T-helper 1 cell (primary cell): ENCODE measurements at places on chromosomes 11 and 22.

GRCh38 chr11:133956650-133957633 lies at the start of gene IGSF9B:
TSS of gene IGSF9B (minus strand) at chr11:133956968. CDS start at chr11:133956754, 214 bp downstream.
- DNase-seq: peak; percentile 79

- no peak for DNase-seq
These were observed 90.4 kb downstream of the RELT start for GRCh38 chr11:73466643-73467042.

DNA sequence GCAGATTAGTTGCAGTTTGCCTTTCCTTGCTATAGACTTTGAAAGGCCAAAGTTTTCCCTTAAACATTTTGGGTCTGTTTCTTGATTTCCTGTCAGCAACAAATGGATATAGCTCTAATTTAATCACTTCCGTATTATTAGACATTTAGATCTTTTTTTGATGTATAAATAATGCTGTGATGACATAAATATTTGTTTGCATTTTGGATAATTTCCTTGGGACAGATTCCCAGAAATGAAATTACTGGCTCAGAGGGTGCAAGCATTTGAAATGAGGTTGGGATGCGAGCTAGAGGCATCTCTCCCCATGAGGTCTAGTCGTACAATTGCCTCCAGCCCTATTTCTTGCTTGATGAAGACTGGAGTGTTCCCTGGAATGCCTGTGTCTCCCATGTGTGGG lies 94.2 kb downstream of the TBC1D22A start:
- no peak for DNase-seq

DNA sequence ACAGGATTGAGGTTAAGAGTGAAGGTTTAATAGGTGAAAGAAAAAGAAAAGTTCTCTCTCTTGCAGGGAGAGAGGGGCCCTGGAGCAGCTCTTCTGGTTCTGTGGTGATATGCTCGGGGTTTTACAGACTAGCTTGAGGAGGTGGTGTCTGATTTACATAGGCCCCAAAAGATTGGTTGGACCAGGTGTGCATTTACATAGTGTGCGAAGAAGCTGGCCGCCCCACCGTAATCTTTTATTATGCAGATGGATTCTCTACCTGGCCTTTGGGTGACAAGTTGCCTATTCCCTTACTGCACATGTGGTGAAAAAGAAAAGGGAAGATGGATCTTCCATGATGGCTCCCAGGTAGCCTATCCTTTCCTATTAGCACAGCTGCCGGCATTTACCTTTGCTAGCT lies 219.9 kb upstream of the GRIA4 start:
- no peak for DNase-seq

- DNase-seq: no peak
These were observed 5.6 kb downstream of the TUB start for GRCh38 chr11:8086571-8086970.

- no peak for DNase-seq
These were observed 23.5 kb downstream of the PKNOX2 start for GRCh38 chr11:125188021-125188420.

DNA sequence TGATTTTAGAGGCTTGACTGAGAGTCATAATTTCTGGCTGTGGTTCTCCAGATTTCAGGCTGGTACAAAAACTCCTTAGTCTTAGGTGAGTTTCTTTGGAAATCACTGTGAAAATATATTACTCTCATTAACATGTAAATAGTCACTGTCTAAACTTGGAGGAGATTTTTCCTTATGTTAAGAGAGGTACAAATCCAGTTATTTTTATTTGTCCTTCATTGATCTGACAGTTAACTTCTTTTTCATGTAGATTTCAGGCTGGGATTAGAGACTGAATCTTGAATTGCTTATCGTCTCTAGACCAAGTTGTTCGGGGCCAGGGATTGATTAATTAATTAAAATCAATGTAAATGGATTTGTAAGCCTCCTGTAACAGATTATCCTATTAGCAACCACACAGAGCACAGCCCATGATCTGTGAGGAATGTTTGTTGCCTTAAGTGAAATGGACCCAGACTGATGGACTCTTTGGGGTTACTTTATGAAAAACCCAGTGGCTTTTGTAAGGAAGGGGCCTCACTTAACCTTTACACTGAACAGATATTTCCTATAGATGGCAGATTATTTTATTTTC lies 21.1 kb downstream of the TEAD1 start:
- no peak for DNase-seq

DNA sequence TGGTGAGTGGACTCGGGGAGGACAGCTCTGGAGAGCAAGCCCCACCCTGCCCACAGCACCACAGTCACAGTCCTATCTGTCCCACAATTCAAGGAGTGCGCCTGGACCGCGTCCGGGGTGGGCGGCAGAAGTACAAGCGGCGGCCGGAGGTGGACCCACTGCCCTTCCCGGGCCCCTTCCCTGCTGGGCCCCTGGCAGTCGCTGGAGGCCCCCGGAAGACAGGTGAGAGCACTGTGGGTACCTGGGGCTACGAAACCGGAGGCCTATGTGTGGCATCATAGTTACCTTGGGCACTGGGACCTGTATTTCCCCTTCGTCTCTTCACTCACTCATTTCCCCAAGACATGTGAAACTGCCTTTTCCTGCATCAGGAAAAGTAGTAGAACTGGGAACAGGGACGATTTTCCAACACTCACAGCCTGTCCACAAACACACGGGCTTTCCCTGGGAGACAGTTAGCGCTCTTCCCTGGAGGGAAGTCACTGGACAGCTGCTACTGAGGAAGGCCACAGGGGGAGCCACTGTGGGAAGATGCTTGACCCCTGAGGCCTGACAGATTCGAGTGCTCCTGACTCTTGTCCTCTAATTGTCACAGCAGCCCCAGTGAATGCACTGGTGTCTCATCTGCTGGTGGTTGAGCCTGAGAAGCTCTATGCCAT lies 3.1 kb downstream of the TRMT112 start:
- DNase-seq: no peak

DNA sequence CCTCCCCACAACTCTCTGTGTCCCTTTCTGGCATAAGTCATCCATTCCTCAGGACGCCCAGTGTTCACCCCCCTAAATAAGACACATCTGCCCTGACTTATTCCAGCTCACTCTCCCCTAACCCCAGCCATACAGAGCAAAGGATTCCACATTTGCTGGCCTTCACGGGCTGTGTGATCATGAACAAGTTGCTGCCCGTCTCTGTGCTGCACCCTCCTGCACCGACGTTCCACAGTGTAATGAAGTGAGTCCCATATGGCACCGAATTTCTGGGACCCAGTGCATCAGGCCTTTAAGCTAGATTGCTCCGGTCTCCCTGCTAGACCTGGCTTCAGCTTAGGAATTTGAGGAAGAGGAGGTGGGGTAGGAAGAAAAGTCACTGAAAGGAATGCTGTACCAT lies 22.4 kb upstream of the LRRC32 start:
- DNase-seq: no peak
